Activated CD8-positive, alpha-beta memory T cell treated with anti-CD3 and anti-CD28 coated beads, Interleukin-2, amount 50 U/mL, for 4 hours (primary cell): ENCODE measurements at places on chromosomes 4 and X.

DNA sequence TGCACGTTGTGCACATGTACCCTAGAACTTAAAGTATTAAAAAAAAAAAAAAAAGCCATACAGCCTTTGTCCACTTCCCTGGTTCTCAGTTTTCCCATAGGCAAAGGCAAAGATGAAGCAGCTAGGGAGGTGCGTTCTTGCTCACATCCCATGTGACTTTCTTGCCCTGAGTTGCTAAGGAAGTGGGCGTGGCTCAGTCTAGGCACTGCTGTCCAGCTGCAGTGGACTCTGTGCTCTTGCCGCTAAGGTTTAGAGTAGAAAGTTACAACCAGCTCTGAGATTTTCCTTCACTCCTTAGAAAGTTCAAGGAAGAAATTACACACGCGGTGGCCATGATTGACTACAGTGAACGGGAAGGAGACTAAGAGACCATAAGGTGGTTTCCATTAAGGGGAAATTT lies 144.7 kb downstream of the NAA11 start:
- no peak for DNase-seq

GRCh38 chrX:63471004-63471403 lies 119.9 kb upstream of the SPIN4 start:
- no peak for DNase-seq

GRCh38 chr4:628311-628741 lies 3.0 kb downstream of the PDE6B start:
- no peak for DNase-seq

DNA sequence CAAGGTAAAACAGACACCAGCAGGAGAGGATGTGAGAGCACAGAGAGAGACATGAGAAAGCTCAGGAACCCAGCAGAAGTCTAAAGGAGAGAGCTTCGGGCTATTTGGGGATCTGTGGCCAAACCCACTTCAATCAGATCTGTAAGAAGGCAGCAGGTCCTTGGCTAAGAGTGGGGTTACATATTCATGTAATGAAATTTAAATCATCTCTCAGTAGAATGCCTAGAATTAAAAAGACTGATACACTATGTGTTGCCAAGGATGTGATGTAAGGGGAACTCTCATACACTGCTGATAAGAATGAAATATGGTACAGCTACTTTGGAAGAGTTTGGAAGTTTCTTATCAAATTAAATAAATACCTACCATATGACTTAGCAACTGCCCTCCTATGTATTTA lies 35.8 kb downstream of the PDE5A start:
- DNase-seq = no peak

GRCh38 chr4:123784626-123785025 lies 388.0 kb downstream of the SPRY1 start:
- DNase-seq = no peak

- DNase-seq = no peak
These were observed 7.4 kb downstream of the ANTXR2 start for GRCh38 chr4:80065601-80066000.
